ENCODE measurements at places on chromosomes 1 and 21.

DNA sequence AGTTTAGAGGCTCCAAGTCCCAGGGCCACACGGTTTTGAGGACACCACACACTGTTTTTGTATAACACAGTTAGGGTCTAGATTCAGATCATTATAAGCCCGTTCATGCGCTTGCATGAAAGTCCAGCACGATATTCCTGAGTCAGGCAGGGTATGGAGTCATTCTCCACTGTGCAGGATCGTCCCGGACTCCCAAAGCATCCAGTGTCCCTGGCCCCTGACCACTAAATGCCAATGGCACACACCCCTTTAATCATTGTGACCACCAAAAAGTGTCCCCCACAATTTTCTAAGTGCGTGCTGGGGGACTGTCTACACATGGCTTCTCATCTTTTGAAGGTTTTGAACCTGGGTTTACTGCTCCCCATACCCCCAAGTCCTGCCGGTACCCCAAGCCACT lies 27.1 kb upstream of the PTPRF start:
- no peak for DNase-seq

DNA sequence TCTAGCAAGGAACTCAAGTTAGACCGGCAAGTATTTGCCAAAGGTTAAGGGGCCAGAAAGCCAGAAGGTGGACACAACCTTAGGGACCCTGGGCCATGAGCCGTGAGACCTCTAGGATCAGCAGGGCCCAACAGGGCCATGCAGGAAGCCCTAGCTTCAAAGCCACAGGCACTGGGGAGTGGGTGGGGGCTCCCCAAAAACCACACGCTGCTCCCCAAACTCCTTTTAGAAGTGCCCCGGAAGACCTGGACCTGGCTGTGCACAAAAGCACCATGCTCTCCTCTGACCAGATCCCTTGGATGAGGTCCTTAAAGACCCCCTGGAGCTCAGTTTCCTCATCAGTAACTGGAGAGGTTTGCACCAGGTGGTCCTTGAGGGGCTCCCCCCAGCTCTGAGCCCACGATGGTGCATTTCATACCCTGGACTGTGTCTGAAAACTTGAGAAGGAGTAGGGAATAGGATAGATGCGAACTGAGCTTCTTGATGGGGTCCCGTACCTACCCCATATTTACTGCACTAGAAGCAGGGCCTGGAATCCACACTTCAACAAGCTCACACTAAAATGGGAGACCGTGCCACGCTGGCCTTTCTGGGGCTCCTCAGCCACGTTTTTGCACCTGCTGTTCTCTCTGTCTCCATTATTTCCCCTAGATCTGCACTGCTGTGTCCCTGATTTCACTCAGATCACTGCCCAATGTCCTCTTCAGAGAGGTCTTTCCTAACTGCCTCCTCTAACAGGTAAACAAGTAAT lies 40.6 kb upstream of the LBR start:
- no peak for DNase-seq

- DNase-seq: peak; percentile 85
Measured at GRCh38 chr1:92485381-92486250, 1.1 kb downstream of the GFI1 start.

- no peak for DNase-seq
Measured at GRCh38 chr1:48853006-48853405, 76.3 kb upstream of the BEND5 start.

DNA sequence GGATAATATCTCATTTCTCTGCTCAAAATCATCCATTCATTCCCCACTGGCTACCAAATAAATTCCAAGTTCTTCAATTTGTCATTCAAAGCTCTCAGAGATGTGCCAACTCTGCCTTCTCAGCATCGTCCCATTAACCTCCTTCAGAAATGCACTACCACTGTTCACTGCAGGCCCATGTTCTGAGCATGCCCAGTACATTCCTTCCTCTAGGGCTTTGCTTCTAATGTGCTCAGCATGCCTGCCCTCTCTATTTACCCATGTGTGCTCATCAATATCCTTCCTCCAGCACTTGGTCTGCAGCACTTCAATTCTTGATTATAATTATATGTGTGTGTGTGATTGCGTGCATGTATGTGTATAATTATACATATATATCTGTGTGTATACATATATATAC lies 36.1 kb upstream of the RGS8 start:
- DNase-seq: no peak

- DNase-seq: no peak
Measured at GRCh38 chr21:42526379-42526727, 12.7 kb downstream of the SLC37A1 start.

DNA sequence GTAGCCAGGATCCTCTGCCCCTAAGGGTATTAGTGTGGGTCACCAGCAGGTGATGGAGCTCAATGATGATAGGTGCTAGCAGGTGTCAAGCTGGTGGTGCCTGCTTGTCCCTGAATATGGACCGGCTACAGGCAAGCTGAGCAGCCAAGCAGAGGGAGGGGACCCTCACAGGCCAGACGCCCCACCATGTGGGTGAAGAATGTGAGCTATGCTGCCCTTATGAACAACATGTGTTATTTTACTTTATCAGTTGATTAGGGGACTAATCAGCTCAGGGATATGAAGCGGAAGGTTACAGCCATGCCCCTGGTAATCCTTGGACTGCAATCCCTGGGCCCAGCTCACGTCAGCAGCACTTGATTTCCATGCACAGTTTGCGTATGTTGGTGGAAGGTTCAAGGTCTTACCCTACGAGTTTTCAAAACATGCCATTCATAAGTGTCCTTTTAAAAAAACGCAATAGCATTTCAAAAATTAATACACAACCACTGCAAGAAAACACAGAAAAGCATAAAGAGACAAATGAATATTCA lies 106.0 kb downstream of the CDC7 start:
- no peak for DNase-seq

GRCh38 chr1:91124989-91125417 lies 103.2 kb upstream of the ZNF644 start:
- DNase-seq: peak; percentile 84

- DNase-seq: no peak
Measured at GRCh38 chr1:240508201-240508600, 103.8 kb downstream of the GREM2 start.

GRCh38 chr1:236522937-236523703 lies 662 bp upstream of the LGALS8 start:
- DNase-seq: no peak
